HFFc6 (cell line): ENCODE measurements at places on chromosomes 4 and X. TPM values are rescaled to one million over a fixed set of nuclear protein-coding genes. Genes with fewer than 3 reads are reported as not detected.

CCKAR gene
- total RNA-seq = not detected in 3 replicates

DNA sequence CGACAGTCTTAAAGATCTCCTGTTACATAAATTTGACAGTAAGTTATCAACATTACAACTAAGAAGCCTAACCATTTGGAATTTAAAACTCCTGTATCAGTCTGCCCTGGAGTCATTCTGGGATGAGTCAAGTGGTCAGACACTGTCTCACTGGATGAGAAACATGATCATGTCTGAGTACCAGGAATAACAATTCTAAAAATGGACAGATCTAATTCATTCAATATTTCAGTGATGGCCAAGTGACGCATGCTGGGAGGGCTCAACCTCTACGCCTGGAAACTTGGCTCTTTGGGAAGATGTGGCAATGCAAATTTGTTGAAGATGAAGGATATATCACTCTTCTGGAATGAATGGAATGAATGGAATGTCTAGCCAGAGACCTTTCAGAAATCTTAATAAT lies 1427.2 kb downstream of the STIM2 start:
- H3K27me3 ChIP-seq = no peaks in the 10 kb centered on the region
- peak overlapping the region; percentile 47 for H3K4me3 ChIP-seq
- peaks cover 55% of the 10 kb centered on the region for H3K36me3 ChIP-seq
- peaks cover 38% of the 10 kb centered on the region for H3K4me1 ChIP-seq
- peak; percentile 100 for DNase-seq

DNA sequence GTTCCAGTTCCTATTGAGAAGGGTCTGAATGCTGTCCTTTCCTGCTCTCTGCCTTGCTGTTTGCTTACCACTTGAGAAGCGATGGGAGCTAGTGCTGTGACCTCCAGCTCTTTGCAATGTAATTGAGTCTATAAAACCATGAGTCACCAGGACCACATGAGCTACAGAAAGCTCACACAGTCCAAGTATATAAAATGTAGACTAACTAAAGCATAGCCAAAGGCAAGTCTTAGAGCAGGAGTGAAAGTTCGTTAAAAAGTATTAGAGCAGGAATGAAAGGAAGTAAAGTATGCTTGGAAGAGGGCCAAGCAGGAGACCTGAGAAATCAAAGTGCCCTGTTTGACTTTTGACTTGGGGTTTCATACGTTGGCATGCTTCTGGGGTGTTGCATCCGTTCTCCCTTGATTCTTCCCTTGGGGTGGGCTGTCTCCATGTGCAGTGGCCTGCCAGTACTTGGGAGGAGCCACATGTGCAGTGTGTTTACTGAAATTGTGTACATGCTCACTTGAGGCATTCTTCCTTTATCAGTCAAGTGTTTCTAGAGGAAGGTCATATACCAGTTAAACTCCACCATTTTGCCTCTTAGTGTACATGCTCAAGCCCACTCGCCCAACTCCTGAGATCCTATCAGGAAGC lies 71.3 kb upstream of the KIT start:
- peak overlapping the region; percentile 44; the same call in 1 of the 2 replicates for H3K4me3 ChIP-seq
- no peaks in the 10 kb centered on the region for H3K36me3 ChIP-seq
- peak; percentile 87 for DNase-seq
- H3K27ac ChIP-seq = peak overlapping the region; percentile 70; the same call in 1 of the 2 replicates

BEX2 gene
- not detected in 3 replicates for total RNA-seq

PTPN13 gene
- total RNA-seq = 43.3 to 56.3 TPM (median 50.6 TPM) in 3 replicates

- no peaks in the 10 kb centered on the region for H3K4me1 ChIP-seq
- no peak overlapping the region for H3K4me3 ChIP-seq
- no peak overlapping the region for H3K27ac ChIP-seq
- H3K27me3 ChIP-seq = no peaks in the 10 kb centered on the region
- no peaks in the 10 kb centered on the region for H3K36me3 ChIP-seq
Observed at GRCh38 chrX:57516491-57516890, 75.3 kb upstream of the ZXDB start.

GRCh38 chr4:125181804-125182203 lies 133.0 kb upstream of the FAT4 start:
- no peak for DNase-seq
- H3K27ac ChIP-seq = no peak overlapping the region
- peaks cover 11% of the 10 kb centered on the region for H3K4me1 ChIP-seq
- no peak overlapping the region for H3K4me3 ChIP-seq
- peaks cover 2% of the 10 kb centered on the region; the same call in 1 of the 2 replicates for H3K27me3 ChIP-seq

PAGE2 gene
- not detected in 3 replicates for total RNA-seq

TMPRSS11A gene
- total RNA-seq = not detected in 2 replicates

- no peaks in the 10 kb centered on the region for H3K36me3 ChIP-seq
- H3K4me1 ChIP-seq = no peaks in the 10 kb centered on the region
- no peak overlapping the region for H3K27ac ChIP-seq
- no peak overlapping the region for H3K4me3 ChIP-seq
- no peaks in the 10 kb centered on the region for H3K27me3 ChIP-seq
- no peak for DNase-seq
Observed at GRCh38 chr4:163818673-163819072, 324.2 kb downstream of the TMA16 start.

GRCh38 chr4:129335276-129335675 lies 239.3 kb downstream of the C4orf33 start:
- no peak overlapping the region for H3K27ac ChIP-seq
- H3K36me3 ChIP-seq = no peaks in the 10 kb centered on the region
- peaks cover 6% of the 10 kb centered on the region for H3K27me3 ChIP-seq
- no peak for DNase-seq
- H3K4me3 ChIP-seq = no peak overlapping the region

TMPRSS11D gene
- not detected in 3 replicates for total RNA-seq

ASB11 gene
- total RNA-seq = not detected in 3 replicates

DNA sequence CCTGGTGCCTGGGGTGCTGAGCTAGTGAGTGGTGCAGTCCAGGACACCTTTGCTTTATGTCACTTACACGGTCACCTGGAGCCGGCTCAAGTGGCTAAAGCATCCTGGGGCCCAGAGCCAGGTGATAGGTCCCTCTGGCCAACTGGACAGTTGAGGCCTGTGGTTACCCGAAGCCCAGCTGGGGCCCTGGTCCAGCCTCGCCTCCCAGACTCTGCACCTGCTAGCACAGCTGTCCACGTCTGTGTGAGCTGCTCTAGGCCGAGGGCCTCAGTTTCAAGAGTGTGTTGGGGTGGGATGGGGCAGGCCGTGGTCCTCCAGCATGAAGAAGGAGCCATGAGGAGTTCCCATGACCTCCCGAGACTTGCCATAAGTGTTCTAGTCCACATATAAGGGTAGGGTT lies 7.7 kb upstream of the ADD1 start:
- no peak overlapping the region for H3K27ac ChIP-seq
- H3K27me3 ChIP-seq = no peaks in the 10 kb centered on the region
- peaks cover 5% of the 10 kb centered on the region; the same call in 1 of the 2 replicates for H3K36me3 ChIP-seq
- no peak for DNase-seq
- H3K4me3 ChIP-seq = no peak overlapping the region

DNA sequence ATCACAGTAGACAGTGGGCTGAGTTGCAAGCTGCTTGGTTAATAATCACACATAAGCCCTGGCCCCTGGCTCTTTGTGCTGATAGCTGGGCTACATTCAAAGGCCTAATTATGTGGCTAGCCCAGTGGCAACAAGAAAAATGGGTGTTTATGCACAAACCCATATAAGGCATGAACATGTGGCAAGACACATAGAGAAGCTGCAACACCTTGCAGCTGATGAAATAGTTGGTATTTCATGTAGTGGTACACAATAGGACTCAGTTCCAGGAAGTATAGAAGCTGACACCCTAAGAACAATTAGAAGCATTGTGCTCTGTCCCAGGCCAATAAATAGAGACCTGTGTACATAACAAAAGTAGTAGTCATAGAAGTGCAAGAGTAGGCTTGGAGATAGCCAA lies 14.6 kb upstream of the ZNF630 start:
- H3K36me3 ChIP-seq = no peaks in the 10 kb centered on the region
- no peak for DNase-seq
- no peak overlapping the region for H3K4me3 ChIP-seq
- no peak overlapping the region for H3K27ac ChIP-seq
- H3K27me3 ChIP-seq = peaks cover 6% of the 10 kb centered on the region

GRCh38 chr4:184851200-184851541 lies 25.4 kb upstream of the ACSL1 start:
- no peak overlapping the region for H3K4me3 ChIP-seq
- DNase-seq = no peak
- no peak overlapping the region for H3K27ac ChIP-seq
- no peaks in the 10 kb centered on the region for H3K4me1 ChIP-seq
- peaks cover 4% of the 10 kb centered on the region for H3K27me3 ChIP-seq
- no peaks in the 10 kb centered on the region for H3K36me3 ChIP-seq

RAI2 gene
- not detected in 3 replicates for total RNA-seq

DNA sequence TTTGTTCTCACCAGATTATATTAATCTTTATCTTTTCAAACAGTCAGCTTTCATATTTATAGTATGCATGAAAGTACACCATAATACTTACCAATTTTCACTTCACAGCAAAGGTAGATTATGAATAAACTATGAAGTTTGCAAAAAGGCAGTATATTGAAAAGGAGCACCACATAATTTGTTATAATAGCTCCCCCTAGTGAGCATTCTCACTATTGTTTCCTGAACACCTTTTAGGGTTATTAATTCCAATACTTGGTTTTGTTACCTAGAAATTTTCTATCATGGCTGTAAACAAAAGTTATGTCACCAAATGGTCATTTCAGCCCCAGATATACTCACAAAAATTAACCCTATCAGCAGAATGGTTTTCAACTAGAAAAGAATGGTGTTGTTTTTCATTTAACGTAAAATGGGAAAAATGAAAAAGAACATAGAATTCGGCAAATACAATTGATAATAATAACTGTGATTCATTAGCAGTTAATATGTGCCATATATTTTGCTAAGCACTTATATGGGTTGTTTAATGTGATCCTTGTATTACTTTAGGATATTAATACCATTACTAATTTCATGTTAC lies 30.2 kb upstream of the NKX6-1 start:
- peaks cover 24% of the 10 kb centered on the region for H3K27me3 ChIP-seq
- H3K4me3 ChIP-seq = no peak overlapping the region
- peaks cover 23% of the 10 kb centered on the region for H3K4me1 ChIP-seq

TKTL1 gene
- total RNA-seq = not detected in 3 replicates

DNA sequence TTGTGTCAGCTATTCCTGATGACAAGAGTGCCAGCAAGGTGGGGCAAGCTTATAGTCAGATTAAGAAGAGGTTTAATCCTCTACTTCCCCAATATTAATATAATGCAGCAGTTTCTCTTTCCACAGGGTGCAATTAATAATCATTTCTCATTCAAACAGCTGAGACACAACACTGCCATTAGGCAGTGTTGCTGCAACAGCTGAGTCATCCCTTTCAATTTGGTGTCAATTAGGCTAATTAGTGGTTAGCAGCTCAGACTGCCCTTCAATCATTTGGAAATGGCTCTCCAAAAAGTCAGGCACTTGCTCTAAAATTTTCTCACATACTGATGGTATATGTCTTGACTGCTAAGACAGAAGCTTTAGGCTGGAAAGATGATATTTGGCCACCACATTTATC lies 265.7 kb upstream of the FAM241A start:
- no peaks in the 10 kb centered on the region; the same call in 1 of the 2 replicates for H3K27me3 ChIP-seq
- H3K4me3 ChIP-seq = no peak overlapping the region
- no peak for DNase-seq
- H3K36me3 ChIP-seq = no peaks in the 10 kb centered on the region

DNA sequence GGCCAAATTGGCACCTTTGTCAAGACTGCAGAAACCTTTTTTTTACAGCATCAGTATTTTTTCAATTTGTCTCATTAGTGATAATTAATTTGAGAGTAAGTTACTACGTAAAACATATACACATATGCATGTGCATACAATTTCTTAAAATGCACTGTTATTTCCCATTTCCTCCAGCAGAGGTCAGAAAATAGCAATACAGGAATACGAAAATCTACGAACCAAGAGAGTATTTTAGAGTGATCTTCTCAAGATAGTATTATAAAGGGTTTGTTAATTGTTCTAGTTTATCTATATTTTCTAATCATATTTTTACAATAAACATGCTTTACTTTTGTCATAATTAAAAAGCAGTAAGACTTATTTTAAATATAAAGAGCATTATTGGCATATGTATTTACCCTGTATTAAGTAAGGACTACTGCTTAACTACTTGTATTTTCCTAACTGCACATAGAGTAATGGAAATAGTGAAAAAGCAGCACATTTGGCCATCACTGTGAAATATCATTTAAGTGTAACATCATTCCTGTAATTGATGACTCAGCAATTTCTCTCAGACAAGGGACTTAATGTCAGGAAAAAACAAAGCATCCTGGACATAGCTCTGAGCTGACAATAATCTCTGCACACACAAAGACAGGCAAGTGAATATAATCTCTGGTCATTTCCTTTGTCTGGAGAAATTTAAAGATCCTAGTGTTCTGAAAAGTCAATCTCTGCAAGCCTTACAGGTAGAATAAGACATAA lies 45.6 kb downstream of the MAOB start:
- no peak overlapping the region for H3K27ac ChIP-seq
- no peaks in the 10 kb centered on the region for H3K36me3 ChIP-seq
- no peaks in the 10 kb centered on the region for H3K4me1 ChIP-seq

DNA sequence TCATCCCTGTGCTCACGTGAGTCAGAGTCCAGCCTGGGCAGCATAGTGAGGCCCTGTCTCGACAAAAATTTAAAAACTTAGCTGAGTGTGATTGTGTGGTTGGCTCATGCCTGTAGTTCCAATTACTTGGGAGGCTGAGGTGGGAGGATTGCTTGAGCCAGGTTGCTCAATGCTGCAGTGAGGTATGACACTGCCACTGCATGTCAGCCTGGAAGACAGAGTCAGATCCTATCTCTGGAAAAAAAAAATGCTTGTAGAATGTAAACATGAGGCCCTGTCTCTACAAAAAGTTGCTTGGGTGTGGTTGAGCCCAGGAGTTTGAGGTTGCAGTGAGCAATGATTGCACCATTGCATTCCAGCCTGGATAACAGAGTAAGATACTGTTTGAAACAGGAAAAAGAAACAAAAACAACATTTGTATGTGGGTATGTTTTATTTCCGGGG lies 11.3 kb upstream of the YTHDC1 start:
- H3K4me1 ChIP-seq = peaks cover 28% of the 10 kb centered on the region
- peak overlapping the region; percentile 86 for H3K27ac ChIP-seq
- peak overlapping the region; percentile 49 for H3K4me3 ChIP-seq
- peak; percentile 80 for DNase-seq

DNA sequence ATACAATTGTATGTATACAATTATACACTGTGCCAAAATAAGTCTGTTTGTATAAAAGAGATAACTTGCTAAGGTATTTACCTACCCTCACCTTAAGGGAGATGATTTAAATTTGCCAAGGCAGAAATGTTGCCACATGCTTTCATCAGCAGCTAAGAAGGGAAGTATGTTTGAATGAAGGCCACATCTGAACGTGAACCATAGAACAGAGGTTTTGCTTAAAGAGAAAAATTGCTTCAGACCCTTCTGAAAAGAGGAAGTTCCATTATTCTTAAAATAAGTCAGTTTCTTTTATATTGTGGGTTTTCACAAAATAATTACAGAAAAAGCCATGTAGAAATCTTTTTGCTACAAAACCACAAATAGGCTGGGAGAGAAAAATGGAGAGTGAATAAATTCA lies 621.5 kb upstream of the HTR2C start:
- H3K4me1 ChIP-seq = no peaks in the 10 kb centered on the region
- H3K4me3 ChIP-seq = no peak overlapping the region
- H3K36me3 ChIP-seq = no peaks in the 10 kb centered on the region
- H3K27ac ChIP-seq = no peak overlapping the region

MGARP gene
- total RNA-seq = 11.9 to 34.9 TPM (median 22.0 TPM) in 3 replicates
